RWPE1 (cell line): ENCODE measurements at places on chromosomes 2 and 18.
A peak's percentile ranks its signal among the peaks of the same experiment; 100 is the strongest.

- no peak for DNase-seq
These were observed 164.1 kb downstream of the MYCN start for GRCh38 chr2:16104315-16104948.

DNA sequence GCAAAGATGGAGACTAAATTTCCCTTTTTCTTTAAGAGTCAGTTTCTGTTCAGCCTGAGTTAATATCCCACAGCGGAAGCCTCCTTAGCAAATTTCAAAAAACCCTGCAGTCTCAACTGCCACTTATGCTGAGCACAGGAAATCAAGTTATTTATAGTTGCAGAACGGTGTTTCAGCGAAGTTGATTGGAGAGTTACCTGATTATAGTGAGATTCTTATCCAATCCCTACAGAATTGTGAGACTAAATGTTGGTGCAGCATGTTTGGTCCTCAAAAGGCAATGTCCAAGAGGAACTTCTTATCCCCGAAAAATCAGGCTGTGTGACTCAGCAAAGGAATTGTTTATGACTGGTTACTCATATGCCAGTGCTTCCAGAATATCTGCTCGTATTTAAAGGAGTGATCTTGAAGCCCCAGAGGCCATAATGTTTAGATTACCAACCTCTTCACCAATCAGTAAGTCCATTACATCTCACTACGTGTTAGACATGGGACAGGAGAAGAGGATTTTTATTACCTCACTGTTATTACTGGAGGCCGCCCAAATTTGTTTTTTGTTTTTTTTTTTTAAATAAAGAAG, 67.9 kb downstream of the LRRFIP1 start:
- peak; percentile 74 for DNase-seq

DNA sequence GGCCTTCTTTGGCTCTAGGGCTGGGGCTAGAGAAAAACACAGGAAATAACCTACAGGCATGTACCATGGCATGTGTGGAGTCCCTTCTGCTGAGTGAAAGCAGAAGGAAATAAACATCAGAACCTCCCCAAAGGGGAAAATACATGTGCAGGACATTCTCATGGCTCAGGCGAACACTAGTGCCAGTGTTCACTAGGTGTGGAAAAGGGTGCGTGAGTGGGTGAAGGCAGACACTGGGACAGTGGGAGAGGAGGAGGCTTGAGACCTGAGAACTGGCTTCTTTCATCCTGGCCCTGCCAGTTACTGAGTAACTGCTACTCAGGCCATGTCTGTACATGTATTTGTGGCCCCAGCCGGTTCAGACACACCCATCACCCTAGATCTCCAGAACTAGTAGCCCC, 268.2 kb downstream of the PRKCE start:
- DNase-seq: peak; percentile 65

- DNase-seq: no peak
These were observed 43.1 kb downstream of the COX7A2L start for GRCh38 chr2:42317945-42318344.

- no peak for DNase-seq
These were observed 691 bp downstream of the KYNU start for GRCh38 chr2:142878031-142878678.

DNA sequence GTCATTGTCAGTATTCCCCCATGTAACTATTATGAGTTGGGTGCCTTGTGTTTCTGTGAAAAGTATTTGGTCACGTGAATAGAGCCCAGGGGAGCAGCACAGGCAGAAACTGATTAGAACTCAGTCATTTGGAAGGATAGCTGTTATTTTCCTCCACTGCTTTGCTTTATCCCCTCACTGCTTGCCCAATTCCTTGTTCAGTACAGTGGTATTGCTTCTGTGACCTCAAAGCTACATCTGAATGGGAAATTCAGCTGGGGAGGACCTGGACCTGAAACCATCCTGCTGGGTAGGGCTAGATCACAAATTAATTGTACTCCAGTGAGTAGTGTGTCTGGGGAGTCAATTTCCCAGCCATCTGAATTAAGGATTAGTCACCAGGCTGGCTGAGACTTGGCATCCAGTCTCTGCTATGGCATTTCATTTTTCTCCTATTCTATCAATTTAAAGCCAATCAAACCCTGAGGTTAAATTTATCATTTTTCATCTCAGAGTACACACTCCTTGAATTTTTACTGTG, 1231.6 kb upstream of the GYPC start:
- DNase-seq: no peak

DNA sequence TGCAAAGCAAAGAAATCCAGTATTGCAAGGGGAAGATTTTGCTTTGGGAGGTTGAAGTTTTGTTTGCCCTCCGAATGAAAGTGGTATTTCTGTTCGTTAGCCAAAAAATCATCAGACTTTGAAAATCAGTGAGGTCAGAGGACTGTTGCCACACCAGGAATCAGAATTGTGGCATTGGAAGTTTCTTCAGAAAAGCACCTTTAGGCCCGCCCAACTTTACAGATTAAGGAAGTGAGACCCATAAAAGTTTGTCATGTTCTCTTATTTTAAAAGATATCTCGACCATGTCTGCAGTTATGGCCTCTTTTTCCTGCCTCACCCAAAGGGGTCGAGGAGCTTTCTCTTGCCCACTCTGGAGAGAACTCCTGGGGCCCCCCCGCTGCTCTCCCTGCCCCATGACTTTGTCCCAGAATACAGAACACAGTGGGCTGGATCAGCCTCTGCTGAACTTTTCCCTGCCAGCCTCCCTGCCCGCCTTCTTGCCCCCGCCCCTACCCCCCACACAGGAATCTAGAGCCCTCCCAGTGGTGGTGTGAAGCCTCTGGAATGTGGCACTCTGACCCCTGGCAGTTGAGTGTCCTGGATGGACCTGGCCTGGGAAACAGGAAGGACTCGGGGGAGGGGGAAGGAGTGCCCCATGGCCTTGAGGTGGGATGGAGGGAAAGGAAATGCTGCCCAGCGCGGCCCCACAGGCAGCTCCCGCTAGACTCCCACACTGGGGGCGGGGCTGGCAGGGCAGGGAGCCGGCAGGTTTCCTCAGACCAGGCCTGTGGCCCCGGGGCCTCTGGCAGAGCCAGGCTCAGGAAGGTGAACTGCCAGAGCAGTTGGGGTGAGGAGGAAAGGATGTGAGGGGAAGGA, 25.3 kb downstream of the CRIM1 start:
- DNase-seq: no peak
